ENCODE measurements at places on chromosomes 13 and 19. TPM values are rescaled to one million over a fixed set of nuclear protein-coding genes. Genes with fewer than 3 reads are reported as not detected.

- no peak for DNase-seq
Observed at GRCh38 chr13:19822673-19823072, 39.9 kb upstream of the PSPC1 start.

Gene SIGLECL1
- not detected for total RNA-seq

GRCh38 chr13:48977973-48978372 is 2.3 kb downstream of the FNDC3A start:
- no peak for DNase-seq

Gene FXYD1
- total RNA-seq = 4.8 TPM

- no peak for DNase-seq
Observed at GRCh38 chr13:39682788-39683187, 27.3 kb downstream of the COG6 start.

Gene ZNF808
- 46.7 TPM for total RNA-seq

Gene BRCA2
- 2.2 TPM for total RNA-seq

DNA sequence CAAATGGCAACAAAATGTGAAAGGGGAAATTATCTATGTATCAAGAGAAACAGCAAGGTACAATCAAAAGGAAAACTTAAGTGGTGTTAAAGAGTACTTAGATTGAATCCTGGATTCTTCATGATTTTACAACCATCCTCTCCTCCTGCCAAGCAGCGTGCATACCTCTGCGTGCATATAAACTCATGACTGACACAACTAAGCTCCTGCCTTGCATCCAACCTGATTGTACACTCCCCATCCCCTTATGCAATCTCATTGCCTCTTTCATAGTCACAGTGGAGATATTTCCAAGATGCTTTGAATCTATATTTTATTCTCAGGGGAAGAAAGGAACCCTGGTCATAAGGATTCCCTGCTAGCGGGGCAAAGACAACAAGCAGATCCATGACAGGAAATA is 499.9 kb downstream of the KCTD12 start:
- DNase-seq = no peak

Gene MYPOP
- total RNA-seq = 7.4 TPM

Gene TEKTIP1
- 7.7 TPM for total RNA-seq

DNA sequence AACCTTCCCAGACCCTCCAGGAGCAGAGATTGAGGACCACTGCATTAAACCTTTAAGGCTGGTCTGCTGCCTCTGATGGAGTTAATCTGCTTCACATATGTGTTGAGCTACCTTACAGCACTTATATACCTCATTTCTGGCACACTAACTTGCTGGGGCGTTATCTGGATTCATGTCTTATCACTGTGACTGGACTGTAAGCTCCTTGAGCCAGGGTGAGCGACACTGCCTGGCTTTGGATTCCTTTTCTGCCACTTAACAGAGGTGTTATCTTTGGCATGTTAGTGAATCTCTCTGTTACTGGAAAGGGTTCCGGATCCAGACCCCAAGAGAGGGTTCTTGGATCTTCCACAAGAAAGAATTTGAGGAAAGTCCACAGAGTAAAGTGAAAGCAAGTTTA is 69.8 kb upstream of the RGCC start:
- DNase-seq = no peak

GRCh38 chr13:39054112-39054511 is 15.9 kb downstream of the NHLRC3 start:
- no peak for DNase-seq

- no peak for DNase-seq
Observed at GRCh38 chr13:21104199-21105019, 43.0 kb upstream of the LATS2 start.

GRCh38 chr19:43667876-43668405 is 2.0 kb downstream of the PLAUR start:
- DNase-seq = no peak

DNA sequence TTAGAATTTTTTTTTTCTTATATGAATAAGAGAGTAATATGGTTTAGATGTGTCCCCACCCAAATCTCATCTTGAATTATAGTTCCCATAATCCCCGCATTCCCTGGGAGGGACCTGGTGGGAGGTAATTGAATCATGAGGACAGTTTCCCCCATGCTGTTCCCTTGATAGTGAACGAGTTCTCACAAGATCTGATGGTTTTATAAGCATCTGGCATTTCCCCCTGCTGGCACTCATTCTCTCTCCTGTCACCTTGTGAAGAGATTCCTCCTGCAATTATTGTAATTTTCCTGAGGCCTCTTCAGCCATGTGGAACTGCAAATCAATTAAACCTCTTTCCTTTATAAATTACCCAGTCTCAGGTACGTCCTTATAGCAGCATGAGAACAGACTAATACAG is 205.7 kb downstream of the MYO16 start:
- DNase-seq = no peak

Measured in T-cell (primary cell).